ENCODE measurements at places on chromosomes 2 and 18.

- DNase-seq, result no peak
Measured at GRCh38 chr2:236083934-236084333, 84.3 kb downstream of the GBX2 start.

DNA sequence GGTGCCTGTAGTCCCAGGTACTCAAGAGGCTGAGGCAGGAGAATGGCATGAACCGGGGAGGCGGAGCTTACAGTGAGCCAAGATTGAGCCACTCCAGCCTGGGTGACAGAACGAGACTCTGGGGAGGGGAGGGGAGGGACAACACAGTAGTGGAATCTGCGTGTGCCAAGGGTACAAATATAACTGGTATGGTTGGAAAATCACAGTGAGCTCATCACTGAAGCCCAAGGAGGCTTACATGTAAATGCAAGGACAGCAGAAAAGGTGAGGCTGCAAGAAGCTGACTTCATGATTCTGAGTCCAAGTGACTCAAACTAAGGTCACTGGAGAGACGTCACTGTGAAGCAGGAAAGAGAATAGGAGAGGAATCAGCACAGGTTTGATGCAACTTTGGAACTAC is 9.2 kb downstream of the SEPTIN10 start:
- DNase-seq, result no peak

DNA sequence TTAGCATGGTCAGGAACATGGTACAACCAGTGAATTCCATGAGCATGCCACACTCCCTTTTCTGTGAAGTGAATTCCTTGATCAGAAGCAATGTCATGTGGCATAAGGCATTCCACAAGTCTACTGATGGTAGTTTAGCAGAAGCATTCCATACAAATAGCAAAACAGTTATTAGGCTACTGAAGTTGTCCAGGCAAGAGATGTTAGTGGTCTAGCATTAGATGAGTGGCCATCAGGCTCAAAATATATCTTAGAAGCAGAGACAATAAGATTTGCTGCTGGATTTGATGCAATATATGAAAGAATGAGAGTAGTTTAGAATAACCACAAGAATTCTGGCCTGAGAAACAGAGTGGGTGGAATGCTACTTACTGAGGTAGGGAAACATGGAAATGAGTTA is 355.3 kb upstream of the NRXN1 start:
- DNase-seq, result no peak

DNA sequence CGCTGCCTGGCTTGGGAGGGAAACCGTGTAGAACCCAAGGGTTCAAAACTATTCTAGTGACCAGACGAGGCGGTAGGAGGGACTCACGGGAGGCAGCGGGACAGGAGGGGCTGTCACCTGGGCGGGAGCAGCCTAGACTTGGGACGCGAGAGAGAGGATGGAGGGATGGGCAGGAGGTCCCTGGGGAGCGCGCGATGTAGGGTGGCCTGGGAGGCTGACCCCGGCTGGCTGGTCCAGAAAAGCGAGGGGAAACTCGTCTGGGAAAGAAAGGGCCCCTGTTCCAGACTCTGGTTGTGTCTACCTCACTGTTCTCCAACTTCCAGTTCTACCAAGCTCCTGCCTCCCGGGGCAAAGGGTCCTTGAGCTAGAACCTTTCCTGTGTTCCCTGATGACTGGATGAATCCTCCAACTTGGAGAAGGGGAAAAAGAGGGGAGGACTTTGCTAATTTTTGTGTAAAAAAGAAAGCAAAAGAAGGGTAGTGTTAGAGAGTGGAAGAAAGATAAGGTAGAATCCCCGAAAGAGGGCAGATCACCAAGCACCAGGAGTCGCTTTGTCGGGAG is 1.4 kb downstream of the DOK6 start:
- DNase-seq, result no peak

DNA sequence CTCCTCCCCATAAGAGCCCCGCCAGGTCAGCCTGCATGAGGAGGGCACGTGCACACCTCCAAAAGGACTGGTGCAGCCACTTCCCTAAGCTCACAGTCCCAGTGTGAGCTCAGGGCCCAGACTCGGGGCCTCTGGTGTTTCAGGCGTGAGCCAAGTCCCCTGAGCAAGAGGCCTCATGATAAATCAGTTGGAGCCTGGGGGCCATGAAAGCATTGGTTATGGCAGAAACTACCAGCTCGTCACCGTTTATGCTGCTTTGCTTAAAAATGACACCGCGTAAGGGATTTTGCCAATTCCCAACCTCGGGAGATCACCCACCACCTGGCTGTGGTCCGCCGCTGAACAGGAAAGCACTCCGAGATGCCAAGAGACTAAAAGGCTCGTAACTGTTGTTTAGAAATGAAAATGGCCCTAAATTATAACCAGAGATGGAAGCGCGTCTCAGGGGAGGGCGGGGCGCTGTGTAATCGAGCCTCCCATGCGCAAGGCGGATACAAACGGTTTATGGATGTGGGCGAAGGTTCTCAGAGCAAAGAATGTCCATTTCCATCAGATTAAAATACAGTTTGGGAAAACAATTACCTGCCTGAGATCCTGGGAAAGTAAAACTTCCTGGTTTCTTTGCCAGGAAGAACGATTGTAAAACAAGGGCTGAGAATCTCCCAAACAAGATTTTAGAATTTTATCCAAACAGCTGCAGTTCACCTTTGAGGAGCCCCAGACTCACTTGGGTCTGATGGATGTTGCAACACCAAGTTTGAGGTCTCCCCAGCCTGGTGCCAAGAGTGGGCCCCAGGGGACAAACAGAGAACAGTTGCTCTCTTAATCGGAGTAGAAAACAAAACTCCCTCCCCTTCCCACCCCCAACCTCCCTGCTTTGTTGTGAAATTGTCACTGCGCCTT is 141.4 kb downstream of the BCL2 start:
- no peak for DNase-seq
